ENCODE measurements at places on chromosomes 1 and 21.

- DNase-seq, result peak; percentile 61
Observed at GRCh38 chr1:1123581-1124507, 8.0 kb upstream of the C1orf159 start.

DNA sequence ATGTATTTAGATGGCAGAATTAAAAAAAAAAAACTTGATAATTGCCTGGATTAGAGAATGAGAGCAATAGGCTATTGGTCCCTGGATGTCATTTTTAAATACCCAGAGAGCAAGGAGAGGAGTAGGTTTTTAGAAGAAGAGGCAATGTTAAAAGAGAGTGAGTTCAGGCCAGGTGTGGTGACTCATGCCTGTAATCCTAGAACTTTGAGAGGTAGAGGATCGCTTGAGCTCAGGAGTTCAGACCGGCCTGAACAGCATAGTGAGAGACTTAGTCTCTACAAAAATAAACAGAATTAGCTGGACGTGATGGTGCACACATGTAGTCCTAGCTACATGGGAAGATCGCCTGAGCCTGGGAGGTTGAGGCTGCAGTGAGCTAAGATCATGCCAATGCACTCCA is 15.9 kb upstream of the MUTYH start:
- no peak for DNase-seq

GRCh38 chr1:34843392-34844251 is 15.9 kb downstream of the SMIM12 start:
- no peak for DNase-seq

GRCh38 chr21:26581818-26582217 is 8.7 kb upstream of the CYYR1 start:
- DNase-seq, result no peak

GRCh38 chr1:78292361-78292760 is 198.4 kb upstream of the PTGFR start:
- DNase-seq, result peak; percentile 38

DNA sequence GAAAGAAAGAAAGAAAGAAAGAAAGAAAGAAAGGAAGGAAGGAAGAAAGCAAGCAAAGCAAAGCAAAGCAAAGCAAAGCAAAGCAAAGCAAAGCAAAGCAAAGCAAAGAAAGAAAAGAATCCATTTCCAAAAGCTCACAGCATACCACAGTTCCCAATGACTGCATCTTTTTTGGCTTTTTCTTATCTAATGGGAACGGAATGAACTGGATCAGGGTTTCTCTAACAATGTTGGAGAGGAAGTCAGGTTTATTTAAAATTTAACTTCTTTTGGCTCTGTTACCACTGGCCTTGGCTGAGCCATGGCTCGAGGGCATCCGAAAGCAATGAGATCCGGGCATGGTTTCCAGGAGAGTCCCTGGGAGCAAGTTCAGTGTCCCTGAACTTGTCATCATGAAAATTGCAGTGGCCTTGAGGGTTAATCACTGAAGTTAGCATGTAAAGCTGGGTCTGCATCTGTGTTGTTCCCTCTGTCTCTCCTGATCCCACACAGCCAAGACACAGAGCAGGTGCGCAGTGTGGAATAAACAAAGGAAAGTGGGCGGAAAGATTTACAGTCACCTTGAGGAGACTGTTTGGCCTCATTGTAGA is 34.6 kb upstream of the CTPS1 start:
- peak; percentile 14 for DNase-seq

- no peak for DNase-seq
Observed at GRCh38 chr1:16618719-16619118, 5.4 kb upstream of the NBPF1 start.

Data from HFFc6 (cell line).